ENCODE measurements at places on chromosomes 3 and 15.

GRCh38 chr3:160811237-160811548 lies 55.2 kb downstream of the PPM1L start:
- DNase-seq = no peak

DNA sequence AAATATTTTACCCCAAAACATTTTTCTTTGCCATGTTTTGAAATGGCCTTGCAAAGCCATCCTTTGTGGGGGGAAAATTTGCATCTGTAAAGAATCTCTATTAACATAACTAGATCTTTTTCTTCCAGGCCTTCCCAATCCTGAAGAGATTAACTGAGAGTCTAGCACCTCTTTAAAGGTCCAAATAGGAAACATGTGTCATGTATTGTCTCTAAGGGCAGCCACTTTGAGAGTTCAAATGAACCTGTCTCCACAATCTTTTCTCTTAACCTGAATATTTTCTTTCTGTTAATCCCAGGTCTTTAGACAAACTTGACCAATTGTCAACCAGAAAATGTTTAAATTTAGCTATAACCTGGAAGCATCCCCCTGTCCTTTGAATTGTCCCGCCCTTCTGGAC lies 236.6 kb upstream of the PROK2 start:
- no peak for DNase-seq

DNA sequence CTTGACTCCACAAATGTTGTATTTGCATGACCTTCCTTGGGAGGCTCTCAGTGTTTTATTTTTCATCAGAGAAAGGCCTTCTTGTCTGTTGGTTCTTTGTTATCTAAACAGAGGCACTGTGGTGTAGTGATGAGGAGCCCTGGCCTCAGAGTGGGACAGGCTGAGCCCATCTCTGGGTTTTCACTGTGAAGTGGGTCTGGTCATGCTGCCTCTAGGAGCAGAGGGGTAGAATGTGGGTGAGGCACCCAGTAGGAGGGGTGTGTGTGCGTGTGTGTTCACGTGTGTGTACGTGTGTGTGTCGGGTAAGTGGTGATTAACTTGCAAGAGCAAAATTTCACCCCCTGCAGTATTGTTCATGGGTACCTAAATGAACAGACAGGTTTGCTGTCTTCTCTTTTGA lies 14.4 kb downstream of the KLF13 start:
- DNase-seq = no peak

- no peak for DNase-seq
Measured at GRCh38 chr15:60255390-60255789, 142.4 kb downstream of the ANXA2 start.

GRCh38 chr3:4898454-4899313 lies 80.6 kb upstream of the BHLHE40 start:
- DNase-seq = no peak

DNA sequence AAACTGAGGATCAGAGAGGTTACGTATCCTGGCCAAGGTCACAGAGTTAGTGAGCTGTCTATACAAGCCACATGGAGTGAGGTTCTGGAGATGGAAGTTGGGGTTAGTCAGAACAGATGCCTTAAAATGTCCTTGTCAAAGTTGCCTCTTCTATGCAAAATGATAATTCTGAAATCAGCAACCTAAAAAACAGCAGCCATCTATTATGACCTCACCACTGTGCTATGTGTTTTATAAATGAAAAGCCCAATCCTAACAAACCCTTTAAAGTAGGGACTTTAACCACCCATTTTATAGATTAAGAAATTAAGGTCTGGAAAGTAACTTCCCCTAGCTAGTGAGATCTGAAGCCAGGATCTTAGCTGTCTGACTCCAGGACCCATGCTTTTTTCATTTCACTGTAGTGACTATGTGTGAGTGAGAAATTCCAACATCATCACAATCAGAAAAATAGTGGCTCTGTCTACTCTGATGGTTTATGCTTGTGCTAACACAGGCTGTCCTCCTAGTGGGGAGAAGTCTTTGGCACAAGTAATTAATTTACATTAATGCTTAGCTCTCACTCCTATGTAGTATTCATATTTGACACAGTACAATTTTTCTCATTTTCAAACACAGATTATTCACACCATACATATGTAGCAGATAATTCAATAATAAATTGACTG lies 143.6 kb downstream of the ANO10 start:
- no peak for DNase-seq

GRCh38 chr15:99071091-99071680 lies 33.7 kb upstream of the SYNM start:
- DNase-seq = no peak
